ENCODE measurements at places on chromosomes 2 and 18. TPM values are rescaled to one million over a fixed set of nuclear protein-coding genes. Genes with fewer than 3 reads are reported as not detected.

The IL36G gene
- not detected for total RNA-seq

The NAPG gene
- 32.7 TPM for total RNA-seq

DNA sequence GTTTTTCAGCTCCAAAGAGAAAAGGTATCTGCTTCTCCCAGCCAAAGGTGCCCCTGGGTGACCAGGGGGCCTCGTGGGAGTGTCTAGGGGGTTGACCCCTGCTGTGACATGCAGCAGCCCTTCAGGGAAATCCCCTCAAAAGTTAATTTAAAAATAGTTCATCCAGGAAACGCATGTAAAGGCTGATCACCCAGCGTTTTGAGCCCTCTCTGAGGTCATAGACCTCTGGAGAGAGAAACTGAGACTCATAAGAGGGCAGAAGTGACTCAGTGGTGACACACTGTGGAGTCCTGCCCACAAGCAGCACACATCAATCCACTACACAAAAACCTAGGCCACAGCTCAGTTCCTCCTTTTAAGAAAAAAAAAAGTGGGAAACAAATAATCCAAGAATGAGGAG lies 11.9 kb downstream of the GAL3ST2 start:
- peak; percentile 74 for DNase-seq

DNA sequence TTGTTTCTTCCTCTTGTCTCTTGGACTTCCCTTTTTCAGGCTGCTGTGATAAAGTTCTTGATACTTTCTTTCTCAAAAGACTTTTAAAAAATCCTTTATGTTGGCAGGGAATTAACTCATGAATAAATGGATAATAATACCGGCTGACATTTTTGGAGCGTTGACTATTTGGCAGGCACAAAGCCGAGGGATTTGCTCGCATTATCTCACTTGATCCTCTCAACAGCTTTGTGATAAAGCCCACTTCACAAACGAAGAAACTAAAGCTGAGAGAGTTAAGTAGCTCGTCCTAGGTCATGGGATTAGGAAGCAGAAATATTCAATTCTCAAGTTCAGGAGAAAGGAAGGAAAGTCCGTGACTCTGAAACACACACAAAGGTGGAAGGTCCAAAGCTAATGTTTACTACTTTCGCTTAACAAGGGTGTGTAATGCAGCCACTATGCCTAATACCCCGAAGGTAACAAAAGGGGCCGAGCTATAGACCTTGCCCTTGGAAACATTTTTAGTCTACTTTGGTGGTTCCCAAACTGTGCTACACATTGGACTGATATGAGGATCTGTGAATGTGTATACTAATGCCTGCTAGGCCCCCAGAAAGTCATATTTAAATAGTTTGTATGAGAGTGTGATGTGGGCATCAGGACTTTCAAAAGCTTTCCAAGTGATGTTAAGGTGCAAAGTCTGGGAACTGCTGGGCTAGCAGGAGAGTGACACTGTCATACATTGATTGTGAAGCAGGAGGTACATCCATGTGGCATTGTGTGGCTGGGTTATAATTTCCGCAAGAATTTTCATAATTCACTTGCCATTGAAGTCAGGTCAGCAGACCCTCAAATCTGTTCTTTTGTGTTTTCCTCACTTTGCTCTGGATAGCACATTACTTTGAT lies 508.4 kb downstream of the PLCL1 start:
- DNase-seq = no peak

GRCh38 chr2:127231130-127231865 lies 11.2 kb upstream of the CYP27C1 start:
- DNase-seq = no peak

Measured in activated CD4-positive, alpha-beta memory T cell treated with anti-CD3 and anti-CD28 coated beads for 36 hours (primary cell).